Large intestine (tissue), 12 donors: ENCODE measurements at places on chromosomes 7 and 10.

GRCh38 chr10:78435484-78436221 is 402.0 kb downstream of the RPS24 start:
- H3K4me1 ChIP-seq = peaks cover 8% of the 10 kb centered on the region
- no peak overlapping the region for H3K27ac ChIP-seq
- H3K4me3 ChIP-seq = no peak overlapping the region
- H3K27me3 ChIP-seq = no peaks in the 10 kb centered on the region
- no peaks in the 10 kb centered on the region for H3K36me3 ChIP-seq

- no peaks in the 10 kb centered on the region for H3K27me3 ChIP-seq
- DNase-seq = no peak
- no peak overlapping the region for H3K4me3 ChIP-seq
- H3K36me3 ChIP-seq = no peaks in the 10 kb centered on the region
- no peaks in the 10 kb centered on the region for H3K4me1 ChIP-seq
- H3K27ac ChIP-seq = no peak overlapping the region
Measured at GRCh38 chr7:122965306-122965705, 30.2 kb downstream of the TAS2R16 start.

DNA sequence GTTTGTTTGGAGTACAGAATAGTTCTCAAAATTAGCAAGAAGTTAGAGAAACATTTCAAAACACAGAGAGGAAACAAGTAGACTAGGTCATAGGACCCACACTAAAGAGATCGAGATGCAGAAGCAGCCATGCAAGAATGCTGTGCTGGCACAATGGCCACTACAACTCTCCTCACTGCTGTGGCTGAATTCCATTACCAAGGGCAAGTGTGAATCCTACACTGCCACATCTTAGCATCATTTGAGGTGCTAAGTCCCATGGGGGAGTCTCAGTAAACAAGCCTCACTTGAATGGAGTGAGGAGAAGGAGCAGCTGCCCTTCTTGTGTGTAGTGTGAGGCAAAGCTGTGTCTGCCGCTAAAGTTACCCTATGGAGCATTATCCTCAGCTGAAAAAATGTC is 56.7 kb downstream of the PCLO start:
- no peaks in the 10 kb centered on the region for H3K27me3 ChIP-seq
- H3K27ac ChIP-seq = no peak overlapping the region
- H3K4me3 ChIP-seq = no peak overlapping the region
- H3K4me1 ChIP-seq = no peaks in the 10 kb centered on the region
- no peaks in the 10 kb centered on the region for H3K36me3 ChIP-seq
- peak; percentile 5 for DNase-seq

- H3K36me3 ChIP-seq = no peaks in the 10 kb centered on the region
- DNase-seq = no peak
- H3K4me3 ChIP-seq = no peak overlapping the region
- no peaks in the 10 kb centered on the region for H3K4me1 ChIP-seq
- no peak overlapping the region for H3K27ac ChIP-seq
- no peaks in the 10 kb centered on the region for H3K27me3 ChIP-seq
Measured at GRCh38 chr10:129258283-129258923, 208.6 kb upstream of the MGMT start.

- H3K27me3 ChIP-seq = no peaks in the 10 kb centered on the region
- no peak overlapping the region for H3K27ac ChIP-seq
- DNase-seq = no peak
- H3K36me3 ChIP-seq = no peaks in the 10 kb centered on the region
- H3K4me1 ChIP-seq = no peaks in the 10 kb centered on the region
- H3K4me3 ChIP-seq = no peak overlapping the region
Measured at GRCh38 chr7:83413424-83413823, 235.5 kb downstream of the SEMA3E start.

- H3K27me3 ChIP-seq = no peaks in the 10 kb centered on the region
- H3K27ac ChIP-seq = no peak overlapping the region
- no peak for DNase-seq
Measured at GRCh38 chr10:30581779-30582380, 47.7 kb downstream of the LYZL2 start.

DNA sequence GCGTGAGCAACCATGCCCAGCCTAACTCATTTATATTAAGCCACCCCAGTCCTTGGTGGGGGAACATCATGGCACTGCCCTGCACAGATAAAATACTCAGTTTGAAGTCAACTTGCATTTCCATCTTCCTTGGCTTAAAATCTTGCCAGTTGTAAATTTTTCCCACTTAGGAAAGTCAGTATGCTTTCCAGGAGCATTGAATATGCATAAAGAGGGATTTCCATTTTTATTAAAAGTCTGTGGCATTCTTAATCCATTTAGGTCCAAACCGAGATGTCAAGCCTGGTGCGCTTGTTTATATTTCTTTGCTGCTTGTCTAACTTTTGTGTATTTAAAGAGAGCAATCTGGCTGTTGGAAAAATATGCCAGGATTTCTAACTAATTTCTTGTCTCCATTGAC is 26.1 kb downstream of the MAP3K8 start:
- DNase-seq = no peak
- H3K4me3 ChIP-seq = no peak overlapping the region
- H3K4me1 ChIP-seq = peaks cover 6% of the 10 kb centered on the region
- H3K36me3 ChIP-seq = peaks cover 31% of the 10 kb centered on the region
- no peak overlapping the region for H3K27ac ChIP-seq
- no peaks in the 10 kb centered on the region for H3K27me3 ChIP-seq

- no peaks in the 10 kb centered on the region for H3K4me1 ChIP-seq
- H3K27me3 ChIP-seq = no peaks in the 10 kb centered on the region
- peak; percentile 29 for DNase-seq
- no peak overlapping the region for H3K27ac ChIP-seq
- no peak overlapping the region for H3K4me3 ChIP-seq
Measured at GRCh38 chr10:24556750-24557742, 166.6 kb downstream of the ARHGAP21 start.

- no peaks in the 10 kb centered on the region for H3K36me3 ChIP-seq
- no peak overlapping the region for H3K27ac ChIP-seq
- H3K4me3 ChIP-seq = no peak overlapping the region
- DNase-seq = no peak
Measured at GRCh38 chr7:85612514-85612913, 425.7 kb upstream of the SEMA3D start.

- no peak overlapping the region for H3K27ac ChIP-seq
- no peak for DNase-seq
- no peaks in the 10 kb centered on the region for H3K36me3 ChIP-seq
- peaks cover 9% of the 10 kb centered on the region for H3K27me3 ChIP-seq
- H3K4me1 ChIP-seq = no peaks in the 10 kb centered on the region
Measured at GRCh38 chr7:50409856-50410745, 40.0 kb downstream of the FIGNL1 start.

- H3K27ac ChIP-seq = no peak overlapping the region
- no peak overlapping the region for H3K4me3 ChIP-seq
- H3K27me3 ChIP-seq = no peaks in the 10 kb centered on the region
- H3K36me3 ChIP-seq = no peaks in the 10 kb centered on the region
- no peak for DNase-seq
Measured at GRCh38 chr7:1076184-1077072, 11.5 kb upstream of the GPER1 start.

GRCh38 chr7:104137511-104137910 is 70.3 kb downstream of the ORC5 start:
- no peak for DNase-seq
- H3K36me3 ChIP-seq = peaks cover 34% of the 10 kb centered on the region
- no peak overlapping the region for H3K27ac ChIP-seq
- H3K4me1 ChIP-seq = no peaks in the 10 kb centered on the region

- no peaks in the 10 kb centered on the region for H3K4me1 ChIP-seq
- no peaks in the 10 kb centered on the region for H3K27me3 ChIP-seq
- H3K27ac ChIP-seq = no peak overlapping the region
- H3K4me3 ChIP-seq = no peak overlapping the region
Measured at GRCh38 chr10:132667342-132668047, 118.5 kb downstream of the NKX6-2 start.

DNA sequence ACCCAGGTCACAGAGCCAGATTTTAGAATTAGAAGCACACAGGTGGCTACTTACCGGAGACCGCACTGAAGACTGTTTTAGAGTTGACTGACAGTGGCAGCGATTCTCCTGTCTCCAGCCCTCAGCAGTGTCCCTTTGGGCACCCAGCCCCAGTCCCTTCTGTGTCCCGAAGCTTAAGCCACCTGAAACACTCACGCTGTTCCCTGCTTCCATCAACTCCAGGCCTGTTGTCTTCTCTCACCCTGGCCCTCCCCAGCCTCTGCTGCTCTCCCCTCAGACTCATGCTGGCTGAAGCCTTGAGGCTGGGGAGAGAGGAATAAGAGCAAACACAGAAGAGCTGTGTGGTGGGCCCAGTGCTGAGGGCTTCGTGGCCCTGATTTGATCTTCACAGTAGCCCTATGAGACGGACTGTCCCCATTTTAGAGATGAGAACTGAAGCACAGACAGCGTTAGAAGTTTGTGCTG is 10.6 kb downstream of the SAP25 start:
- H3K27me3 ChIP-seq = no peaks in the 10 kb centered on the region
- peaks cover 8% of the 10 kb centered on the region for H3K4me1 ChIP-seq

DNA sequence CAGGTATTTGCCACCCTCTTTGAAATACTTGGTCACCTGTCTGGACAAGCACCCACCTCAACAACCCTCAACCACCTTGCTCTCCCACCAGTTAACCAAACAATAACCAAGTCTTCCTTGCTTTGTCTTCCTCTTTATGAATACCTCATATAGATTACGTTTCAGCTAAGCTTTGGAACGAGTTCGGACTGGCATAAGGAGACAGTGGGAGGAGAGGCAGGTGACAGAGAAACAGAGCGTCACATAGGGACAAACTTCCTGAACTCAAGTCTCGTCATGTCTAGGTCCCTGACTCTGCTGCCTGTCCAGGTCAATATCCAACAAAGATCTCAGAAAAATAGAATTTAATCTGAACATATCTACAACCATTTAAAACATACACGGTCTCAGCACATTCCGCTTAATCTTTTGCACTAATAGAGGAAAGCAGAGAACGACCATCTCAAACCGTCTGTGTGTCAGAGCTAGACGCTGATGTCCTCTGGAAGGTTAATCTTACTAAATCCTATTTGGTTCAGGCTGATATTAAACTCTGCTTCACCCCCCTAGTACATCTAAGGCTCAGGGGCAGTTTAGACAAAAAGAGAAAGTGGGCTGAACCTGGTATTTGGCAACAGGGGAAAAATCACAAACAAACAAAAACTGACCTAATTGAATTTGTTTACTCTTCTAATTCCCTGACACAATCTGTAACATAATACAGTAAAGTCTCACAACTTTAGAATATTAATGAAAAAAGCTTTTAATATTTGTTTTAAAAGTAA is 26.4 kb upstream of the SVOPL start:
- no peak overlapping the region for H3K27ac ChIP-seq
- no peaks in the 10 kb centered on the region for H3K4me1 ChIP-seq
- H3K4me3 ChIP-seq = no peak overlapping the region
- peak; percentile 41 for DNase-seq
- no peaks in the 10 kb centered on the region for H3K36me3 ChIP-seq
- no peaks in the 10 kb centered on the region for H3K27me3 ChIP-seq

DNA sequence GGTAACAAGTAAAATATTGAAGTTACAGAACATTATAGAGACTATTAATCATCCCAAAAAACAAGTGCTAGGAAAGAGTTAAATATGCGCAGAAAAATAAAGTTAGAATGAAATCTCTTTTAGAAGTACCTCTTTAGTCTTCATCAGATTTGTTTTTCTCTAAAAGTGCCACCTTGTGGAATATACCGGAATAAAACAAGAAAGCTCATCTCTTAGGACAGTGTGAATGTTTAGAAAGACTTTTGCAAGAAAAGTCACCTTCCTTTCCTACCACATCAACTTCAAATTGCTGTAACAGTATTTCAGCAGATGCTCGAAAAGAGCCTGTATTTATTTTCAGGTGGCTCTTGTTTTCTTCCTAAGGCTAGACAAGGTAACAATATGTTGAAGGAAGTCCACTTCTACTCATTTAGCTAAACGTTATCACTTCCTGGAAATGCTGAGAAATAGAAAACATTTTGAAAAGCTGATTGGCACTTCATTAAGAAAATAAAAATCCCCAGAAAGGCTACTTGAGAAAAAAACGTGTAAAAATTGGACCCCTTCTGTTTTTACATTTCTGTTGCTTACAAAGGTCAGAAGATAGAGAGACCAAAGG is 19.8 kb upstream of the FAM133B start:
- peaks cover 2% of the 10 kb centered on the region for H3K4me1 ChIP-seq
- H3K27ac ChIP-seq = no peak overlapping the region
- H3K4me3 ChIP-seq = no peak overlapping the region
- peaks cover 17% of the 10 kb centered on the region for H3K36me3 ChIP-seq
- no peak for DNase-seq

DNA sequence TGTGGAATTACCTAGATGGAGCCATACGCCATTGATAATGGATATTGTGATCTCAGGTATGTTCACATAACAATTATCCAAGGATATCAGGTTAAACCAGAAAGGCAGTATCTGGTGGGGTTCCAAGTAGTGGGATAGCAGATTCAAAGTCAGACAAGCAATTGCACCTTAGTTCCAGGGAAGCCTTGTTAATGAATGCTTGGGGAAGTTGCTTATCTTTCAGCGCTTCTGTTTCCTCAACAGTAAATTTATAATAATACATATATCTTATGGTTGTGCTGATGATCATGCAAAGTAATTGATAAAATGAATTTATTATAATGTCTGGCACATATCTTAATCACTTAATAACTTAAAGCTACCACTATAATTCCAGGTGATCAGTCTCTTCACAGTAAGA is 290.9 kb downstream of the SUGCT start:
- H3K27ac ChIP-seq = no peak overlapping the region
- DNase-seq = no peak

- no peak overlapping the region for H3K4me3 ChIP-seq
- no peak overlapping the region for H3K27ac ChIP-seq
- no peaks in the 10 kb centered on the region for H3K36me3 ChIP-seq
- H3K27me3 ChIP-seq = peaks cover 15% of the 10 kb centered on the region
- no peak for DNase-seq
Measured at GRCh38 chr7:151272405-151272804, 23.9 kb upstream of the SMARCD3 start.

DNA sequence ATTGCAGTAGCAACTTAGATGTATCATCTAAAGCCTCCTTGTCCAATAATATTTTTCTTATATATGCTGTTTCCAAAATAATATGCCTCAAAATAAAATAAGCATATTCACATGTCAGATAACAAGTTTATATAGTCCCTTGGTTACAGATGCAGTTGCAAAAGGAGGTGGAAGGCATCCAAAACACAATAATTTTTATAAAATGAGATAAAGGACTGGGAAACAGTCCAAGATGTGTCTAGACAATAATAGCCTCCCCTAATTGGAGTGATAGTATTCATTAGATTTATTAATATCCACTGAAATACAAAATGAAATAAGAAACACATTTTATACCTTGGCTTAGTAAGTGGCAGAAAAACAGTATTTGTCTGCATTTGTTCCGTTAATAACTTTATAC is 30.3 kb downstream of the BCAP29 start:
- H3K27ac ChIP-seq = no peak overlapping the region
- DNase-seq = no peak
- H3K36me3 ChIP-seq = peaks cover 18% of the 10 kb centered on the region
- peaks cover 10% of the 10 kb centered on the region for H3K4me1 ChIP-seq
- no peaks in the 10 kb centered on the region for H3K27me3 ChIP-seq
- H3K4me3 ChIP-seq = no peak overlapping the region

- no peak for DNase-seq
- peaks cover 49% of the 10 kb centered on the region for H3K36me3 ChIP-seq
- no peak overlapping the region for H3K4me3 ChIP-seq
- no peak overlapping the region for H3K27ac ChIP-seq
- no peaks in the 10 kb centered on the region for H3K4me1 ChIP-seq
Measured at GRCh38 chr7:116912269-116912909, 40.9 kb upstream of the ST7 start.

GRCh38 chr10:124112891-124113580 is 19.6 kb upstream of the CHST15 start:
- DNase-seq = no peak
- no peaks in the 10 kb centered on the region for H3K4me1 ChIP-seq
- no peak overlapping the region for H3K4me3 ChIP-seq
- H3K27me3 ChIP-seq = no peaks in the 10 kb centered on the region
- no peaks in the 10 kb centered on the region for H3K36me3 ChIP-seq
- no peak overlapping the region for H3K27ac ChIP-seq
